HuH-7.5 (cell line): ENCODE measurements at places on chromosomes 11 and 22.

DNA sequence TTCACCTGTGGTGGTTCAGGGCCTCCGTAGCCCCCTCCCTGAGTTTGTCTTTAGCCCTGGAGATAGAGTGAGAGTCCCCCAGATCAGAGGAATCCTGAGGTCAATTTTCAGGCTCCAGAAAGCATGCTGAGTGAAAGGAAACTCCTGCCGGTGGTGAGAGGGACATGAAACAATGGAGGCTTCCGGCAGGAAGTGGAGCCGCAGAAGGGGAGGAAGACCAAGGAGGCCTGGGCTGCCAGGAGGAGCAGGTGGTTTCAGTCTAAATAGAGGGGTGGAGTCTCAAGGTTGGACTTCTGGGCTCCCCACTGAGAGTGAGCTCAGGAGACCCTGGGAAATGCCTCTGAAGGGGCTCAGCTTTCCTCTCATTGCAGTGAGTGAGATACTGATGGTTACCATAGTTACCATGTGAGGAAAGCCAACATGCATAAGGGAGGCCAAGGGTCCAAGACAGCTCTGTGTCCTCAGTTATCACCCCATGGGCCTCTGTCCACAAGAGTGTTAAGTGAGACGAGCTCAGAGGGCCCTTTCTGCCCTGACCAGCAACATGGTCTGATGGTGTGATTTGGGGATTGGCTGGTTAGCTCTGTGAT is 10.7 kb downstream of the SLCO2B1 start:
- no peak for DNase-seq

DNA sequence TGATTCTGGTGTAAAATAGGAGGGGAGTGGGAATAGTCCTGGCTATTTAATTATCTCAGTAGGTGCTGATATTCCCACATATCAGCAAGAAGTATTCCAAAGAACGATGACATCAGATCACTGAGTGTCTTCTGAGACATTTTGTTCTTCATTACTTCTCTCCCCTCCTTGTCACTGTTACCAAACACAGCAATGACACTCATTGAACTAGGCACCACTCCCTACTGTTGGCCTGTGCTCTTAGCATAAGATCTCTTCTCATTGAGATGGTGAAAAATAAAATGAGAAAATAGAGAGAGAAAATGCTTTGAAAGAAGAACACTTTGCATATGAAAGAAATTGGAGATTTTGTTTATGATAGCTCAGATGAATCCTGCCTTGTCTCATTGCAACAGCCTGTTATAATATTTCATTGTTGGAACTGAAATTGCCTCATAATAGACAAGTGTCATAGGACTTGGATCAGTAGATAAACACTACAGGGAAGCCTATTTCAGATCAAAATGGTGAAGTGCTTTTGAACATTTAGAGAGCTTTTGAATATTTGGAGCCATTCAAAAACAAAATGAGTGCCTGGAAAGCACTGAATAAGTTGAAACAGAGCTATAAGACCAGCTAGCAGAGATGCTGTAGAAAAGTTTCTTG is 11.3 kb upstream of the ETS1 start:
- DNase-seq = no peak

GRCh38 chr11:86198139-86198538 is 46.4 kb upstream of the EED start:
- no peak for DNase-seq

- no peak for DNase-seq
These were observed 11.6 kb downstream of the LMNTD2 start for GRCh38 chr11:548700-549603.

DNA sequence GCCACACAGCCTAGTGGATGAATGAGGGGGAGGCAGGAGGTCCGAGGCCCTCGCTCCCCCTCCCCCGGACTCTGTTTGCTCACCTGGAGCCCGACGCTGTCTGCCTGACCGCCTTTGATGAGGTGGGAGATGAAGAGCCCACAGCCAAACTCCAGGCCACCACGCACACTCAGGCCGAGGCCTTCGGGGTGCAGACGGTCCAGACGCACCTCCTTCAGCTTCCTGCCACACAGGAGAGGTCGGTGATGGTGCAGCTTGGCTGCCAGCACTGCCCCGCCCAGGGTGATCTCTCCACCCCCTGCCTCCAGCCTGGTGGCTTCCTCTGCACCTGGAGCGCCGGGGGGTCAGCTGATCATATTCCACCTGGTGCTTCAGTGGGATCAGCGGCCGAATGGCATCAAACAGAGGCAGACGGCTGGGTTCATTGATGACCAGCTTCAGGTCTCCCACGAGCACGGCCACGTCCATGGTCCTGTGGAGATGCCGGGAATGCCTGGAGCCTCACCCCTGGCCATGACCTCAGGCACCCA is 13.1 kb downstream of the USH1C start:
- no peak for DNase-seq
